ENCODE measurements at places on chromosomes 2 and 18.

GRCh38 chr18:7548721-7549120 lies 18.4 kb upstream of the PTPRM start:
- DNase-seq, result no peak

DNA sequence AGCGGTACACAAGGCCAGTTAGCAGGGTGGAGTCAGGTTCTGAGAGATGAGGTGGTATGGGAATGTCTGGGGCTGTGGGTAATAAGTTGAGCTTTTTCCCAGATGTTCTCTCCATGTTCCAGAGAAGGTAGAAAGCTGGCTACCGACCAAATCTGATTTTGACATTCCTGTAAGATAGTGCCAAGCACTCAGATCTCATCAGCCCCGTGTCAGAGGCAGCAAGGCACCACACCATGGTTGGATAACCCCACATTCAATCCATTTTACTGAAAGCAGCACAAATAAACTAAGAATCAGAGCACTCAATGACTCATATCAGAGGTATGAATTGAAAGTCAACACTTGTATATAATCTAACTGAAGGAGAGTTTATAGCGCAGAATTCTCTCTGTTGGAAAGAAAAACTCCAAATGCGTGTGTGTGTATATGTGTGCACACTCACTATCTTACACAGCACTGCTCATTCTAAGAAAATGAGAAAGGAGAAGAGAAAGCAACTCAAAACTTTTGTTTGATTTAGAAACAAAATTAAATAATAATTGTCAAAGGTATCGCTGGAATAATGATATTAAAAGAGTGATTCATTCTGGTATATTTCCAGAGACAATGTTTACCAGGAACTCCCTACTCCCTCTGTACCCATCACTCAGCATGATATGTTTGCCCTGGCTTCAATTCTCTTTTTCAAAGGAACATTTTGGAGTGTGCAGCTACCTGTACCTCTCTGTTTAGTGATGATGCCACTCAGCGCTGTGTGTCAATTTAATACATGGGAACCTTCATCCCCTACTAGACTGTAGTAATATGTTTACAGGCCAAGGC lies 375.1 kb upstream of the ID2 start:
- DNase-seq, result peak; percentile 3

DNA sequence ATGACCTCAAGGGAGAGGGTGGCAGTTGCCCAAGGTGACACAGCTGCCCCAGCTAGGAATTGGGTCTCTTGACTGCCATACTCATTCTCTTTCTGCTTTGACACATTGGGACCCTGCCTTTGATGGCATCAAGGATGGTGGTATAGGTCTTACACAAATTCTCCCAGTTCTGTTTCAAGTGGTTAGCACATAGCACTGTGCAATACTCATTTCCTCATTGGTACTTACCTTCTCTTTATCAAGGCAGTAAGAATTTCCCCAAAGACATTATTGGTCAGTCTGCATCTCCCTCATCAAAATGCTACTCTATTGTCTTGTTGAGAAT lies 35.9 kb upstream of the CCDC93 start:
- no peak for DNase-seq

GRCh38 chr18:34223893-34224422 lies 755 bp downstream of the NOL4 start:
- DNase-seq, result no peak

GRCh38 chr2:104871649-104871971 lies 17.7 kb downstream of the POU3F3 start:
- no peak for DNase-seq

- no peak for DNase-seq
Measured at GRCh38 chr2:24448797-24449196, 42.3 kb upstream of the NCOA1 start.

Data from colonic mucosa (tissue), 4 donors.